ENCODE measurements at places on chromosomes 16 and 17.

GRCh38 chr17:57919918-57920317 lies 35.3 kb downstream of the CUEDC1 start:
- no peak overlapping the region for H3K27ac ChIP-seq
- no peaks in the 10 kb centered on the region for H3K36me3 ChIP-seq
- no peak overlapping the region for H3K4me3 ChIP-seq
- H3K4me1 ChIP-seq: peaks cover 4% of the 10 kb centered on the region
- peaks cover 7% of the 10 kb centered on the region for H3K27me3 ChIP-seq

DNA sequence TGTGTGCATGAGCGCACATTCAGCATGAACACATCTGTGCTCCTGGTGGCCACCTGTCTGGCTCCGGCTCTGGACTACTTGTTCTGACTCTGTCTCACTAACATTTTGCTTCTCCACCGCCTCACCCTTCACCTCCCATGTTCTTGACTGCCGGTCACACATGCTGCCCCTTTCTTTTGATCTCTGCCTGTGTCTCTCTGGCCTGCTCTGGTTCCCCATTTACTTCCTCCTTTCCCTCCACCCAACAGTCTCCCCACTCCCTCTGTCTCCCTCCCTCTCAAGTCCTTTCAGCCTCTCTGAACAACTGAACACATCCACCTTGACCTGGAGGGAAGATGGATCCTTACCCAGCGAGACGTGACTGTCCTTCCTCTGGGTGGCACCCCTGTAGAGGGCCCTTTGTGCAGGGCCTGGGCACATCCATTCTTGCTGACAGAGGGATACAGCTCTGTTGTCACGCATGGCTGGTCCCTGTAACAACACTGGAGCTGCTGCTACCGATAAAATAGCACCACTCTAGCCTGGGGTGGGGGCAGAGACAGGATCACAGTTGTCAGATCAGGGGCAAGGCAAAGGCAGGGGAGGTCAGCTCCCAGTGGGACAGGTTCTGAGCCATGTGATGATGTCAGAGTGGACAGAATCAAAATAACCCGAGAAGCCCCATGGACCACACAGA lies 11.0 kb downstream of the ZSCAN32 start:
- H3K27ac ChIP-seq: no peak overlapping the region
- no peaks in the 10 kb centered on the region for H3K27me3 ChIP-seq
- no peak for DNase-seq
- no peak overlapping the region for H3K4me3 ChIP-seq
- peaks cover 14% of the 10 kb centered on the region for H3K4me1 ChIP-seq
- H3K36me3 ChIP-seq: peaks cover 41% of the 10 kb centered on the region

DNA sequence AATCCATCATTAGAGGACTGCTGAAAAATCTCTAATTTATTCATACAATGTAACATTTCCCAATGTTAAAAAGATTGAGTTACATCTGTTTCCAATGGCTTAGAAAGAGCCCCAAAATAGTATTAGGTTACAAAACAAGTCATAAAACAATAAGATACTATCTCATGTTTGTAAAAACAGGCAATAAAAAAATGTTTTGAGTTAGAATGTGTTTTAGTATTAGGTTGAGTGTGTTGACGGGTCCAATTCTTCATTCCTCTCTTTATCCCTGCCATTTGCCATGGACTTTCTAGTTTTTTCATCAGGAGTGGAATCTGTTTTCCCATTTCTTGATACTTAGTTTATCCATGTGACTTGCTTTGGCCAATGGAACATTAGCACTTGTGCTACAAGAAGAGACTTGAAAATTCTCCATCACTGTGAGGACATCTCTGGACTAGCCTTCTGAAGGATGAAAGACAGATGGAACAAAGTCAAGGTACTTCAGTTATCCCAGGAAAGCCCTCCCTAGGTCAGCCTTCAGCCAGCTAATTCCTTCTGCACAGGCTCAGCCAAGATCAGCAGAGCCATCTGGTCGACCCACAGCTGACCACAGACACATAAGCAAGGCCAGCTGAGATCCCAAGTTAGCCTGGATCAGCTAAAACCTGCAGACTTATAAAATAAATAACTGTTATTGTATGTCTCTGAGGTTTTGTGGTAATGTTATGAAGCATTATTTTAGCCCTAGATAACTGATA lies 83.3 kb downstream of the HS3ST3A1 start:
- DNase-seq: no peak
- H3K4me3 ChIP-seq: no peak overlapping the region
- H3K4me1 ChIP-seq: no peaks in the 10 kb centered on the region
- no peaks in the 10 kb centered on the region for H3K36me3 ChIP-seq

GRCh38 chr16:20941636-20941926 lies 41.0 kb downstream of the LYRM1 start:
- H3K27me3 ChIP-seq: no peaks in the 10 kb centered on the region
- H3K4me3 ChIP-seq: no peak overlapping the region
- H3K27ac ChIP-seq: no peak overlapping the region
- DNase-seq: no peak
- H3K36me3 ChIP-seq: peaks cover 2% of the 10 kb centered on the region
- H3K4me1 ChIP-seq: peaks cover 7% of the 10 kb centered on the region

DNA sequence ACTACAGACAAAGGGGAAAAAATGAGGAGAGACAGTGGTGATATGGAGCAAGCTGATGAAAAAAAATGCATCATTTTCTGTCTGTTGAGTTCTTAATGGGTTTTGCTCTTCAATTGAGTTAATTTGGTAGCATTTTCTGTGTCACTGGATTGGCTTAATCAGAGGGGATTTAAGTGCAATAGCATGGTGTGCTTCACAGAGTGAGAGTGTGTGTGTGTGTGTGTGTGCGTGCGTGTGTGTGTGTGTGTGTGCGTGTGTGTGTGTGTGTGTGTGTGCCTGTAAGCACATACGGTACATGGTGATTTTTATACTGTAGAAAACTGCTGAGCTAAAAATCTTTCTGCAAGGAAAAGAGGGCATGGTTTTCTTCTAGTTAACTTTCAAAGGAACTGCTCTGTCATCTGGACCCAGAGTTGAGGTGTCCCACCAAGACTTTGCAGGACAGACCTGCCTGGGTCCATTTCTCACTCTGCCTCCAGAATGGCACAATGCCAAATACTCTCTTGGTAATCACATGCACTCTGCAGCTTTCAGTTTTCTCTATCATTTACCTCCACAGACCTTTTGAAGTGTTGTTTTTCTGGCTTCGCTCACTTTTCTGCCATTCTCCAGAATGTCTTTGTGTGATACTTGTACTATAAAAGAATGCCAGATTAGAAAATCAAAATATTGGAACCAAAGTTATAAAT lies 952.6 kb upstream of the SOX9 start:
- H3K4me1 ChIP-seq: no peaks in the 10 kb centered on the region
- no peak overlapping the region for H3K4me3 ChIP-seq

DNA sequence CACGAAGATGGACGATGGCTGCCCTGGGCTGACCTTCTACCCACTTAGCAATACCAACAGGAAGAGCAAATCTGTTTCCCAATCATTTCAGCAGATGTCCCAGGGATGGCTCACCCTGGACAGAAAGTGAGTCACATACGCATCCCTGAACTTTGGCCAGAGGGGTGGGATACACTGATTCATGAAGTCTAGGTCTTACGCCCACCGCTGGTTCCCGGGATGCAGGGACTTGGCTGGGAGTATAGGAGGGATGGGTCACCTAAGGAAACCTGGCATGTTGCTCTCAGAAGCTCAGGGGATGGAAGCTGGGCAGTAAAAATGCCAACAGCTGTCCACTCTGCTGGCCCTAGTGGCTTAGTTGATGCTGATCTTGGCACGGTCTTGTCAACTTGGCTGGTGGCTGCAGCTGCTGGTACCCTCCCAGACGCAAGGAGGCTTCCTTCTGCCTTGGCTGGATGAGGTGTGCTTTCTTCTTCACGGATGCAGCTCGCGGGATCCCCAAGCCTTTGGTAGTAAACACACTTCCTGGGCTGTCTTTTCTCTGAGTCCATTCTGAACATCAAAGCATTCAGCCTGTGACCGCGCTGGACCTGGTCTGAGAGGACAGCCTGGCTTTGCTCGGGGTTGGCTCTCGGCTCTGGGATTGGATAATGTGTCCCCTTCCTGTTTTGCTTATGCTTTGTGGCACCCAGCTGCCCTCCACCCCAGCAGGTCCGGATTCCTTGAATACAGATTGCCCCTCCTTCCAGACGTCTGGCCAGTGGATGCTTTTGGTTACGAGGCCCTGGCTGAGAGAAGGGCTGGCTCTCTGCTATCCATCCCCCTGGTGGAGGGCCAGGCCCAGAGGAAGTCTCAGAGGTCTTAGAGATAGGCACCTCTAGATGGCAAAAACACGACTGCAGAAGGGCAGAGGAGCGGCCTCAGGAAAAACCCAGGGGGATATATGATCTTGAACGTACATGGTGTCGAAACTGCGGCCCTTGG lies 71.5 kb downstream of the RAP1GAP2 start:
- H3K27me3 ChIP-seq: no peaks in the 10 kb centered on the region
- peaks cover 12% of the 10 kb centered on the region for H3K36me3 ChIP-seq
- H3K4me3 ChIP-seq: peak overlapping the region; percentile 13
- H3K4me1 ChIP-seq: peaks cover 46% of the 10 kb centered on the region

DNA sequence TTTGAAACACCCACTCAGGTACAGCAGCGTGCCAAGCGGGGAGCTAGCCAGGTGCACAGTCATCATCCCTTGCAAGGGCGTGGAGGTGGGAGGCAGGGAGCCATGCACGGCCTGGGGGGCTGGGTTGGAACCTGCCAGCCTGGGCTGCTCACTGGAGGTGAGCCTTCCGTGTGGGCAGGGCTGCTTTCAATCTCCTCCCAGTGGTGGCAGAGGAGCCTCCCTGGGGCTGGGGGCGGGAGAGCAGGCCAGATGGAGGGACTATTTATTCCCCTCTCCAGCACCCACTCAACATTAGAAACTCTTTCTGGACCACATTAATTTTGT lies 90.3 kb downstream of the KATNIP start:
- H3K36me3 ChIP-seq: peaks cover 2% of the 10 kb centered on the region
- no peak overlapping the region for H3K27ac ChIP-seq
- no peak for DNase-seq
- no peaks in the 10 kb centered on the region for H3K4me1 ChIP-seq
- no peak overlapping the region for H3K4me3 ChIP-seq

GRCh38 chr16:88334778-88335720 lies 47.7 kb upstream of the ZNF469 start:
- H3K27ac ChIP-seq: no peak overlapping the region
- no peaks in the 10 kb centered on the region for H3K36me3 ChIP-seq
- no peak for DNase-seq
- H3K4me1 ChIP-seq: no peaks in the 10 kb centered on the region
- H3K27me3 ChIP-seq: peaks cover 2% of the 10 kb centered on the region

- no peak for DNase-seq
- H3K36me3 ChIP-seq: no peaks in the 10 kb centered on the region
- no peaks in the 10 kb centered on the region for H3K27me3 ChIP-seq
- no peak overlapping the region for H3K4me3 ChIP-seq
- no peaks in the 10 kb centered on the region for H3K4me1 ChIP-seq
These were observed 136.7 kb downstream of the MAF start for GRCh38 chr16:79463841-79464240.

- no peak overlapping the region for H3K27ac ChIP-seq
- H3K27me3 ChIP-seq: peaks cover 42% of the 10 kb centered on the region
- no peak for DNase-seq
- H3K36me3 ChIP-seq: peaks cover 1% of the 10 kb centered on the region
These were observed 24.8 kb upstream of the ENGASE start for GRCh38 chr17:79049821-79050220.

GRCh38 chr16:9125658-9126505 lies 34.4 kb downstream of the HAPSTR1 start:
- H3K36me3 ChIP-seq: peaks cover 21% of the 10 kb centered on the region
- no peaks in the 10 kb centered on the region for H3K27me3 ChIP-seq
- no peak for DNase-seq
- H3K4me1 ChIP-seq: peaks cover 62% of the 10 kb centered on the region
- peak overlapping the region; percentile 92 for H3K27ac ChIP-seq

DNA sequence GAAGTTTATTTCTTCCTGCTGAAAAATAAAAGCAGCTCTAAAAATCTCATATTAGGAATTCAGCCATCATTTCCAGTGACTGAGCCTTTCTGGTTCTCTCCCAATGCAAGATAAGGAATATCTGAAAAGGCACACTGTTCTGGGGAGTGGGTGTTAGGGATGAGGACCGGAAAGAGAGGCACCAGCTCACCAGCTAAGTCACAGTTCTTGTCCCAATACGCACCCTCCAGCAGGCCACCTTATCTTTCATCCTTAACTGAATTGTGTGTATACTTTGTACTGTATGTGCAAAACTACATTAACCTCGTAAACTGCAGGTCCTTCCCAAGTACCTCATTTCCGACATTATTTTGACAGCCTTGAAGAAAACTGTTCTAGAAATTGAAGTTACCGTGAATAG lies 11.0 kb downstream of the AMFR start:
- H3K27me3 ChIP-seq: no peaks in the 10 kb centered on the region
- no peak overlapping the region for H3K4me3 ChIP-seq
- H3K36me3 ChIP-seq: peaks cover 30% of the 10 kb centered on the region
- H3K4me1 ChIP-seq: peaks cover 18% of the 10 kb centered on the region

GRCh38 chr16:10253409-10253808 lies 71.2 kb upstream of the GRIN2A start:
- H3K27me3 ChIP-seq: peaks cover 15% of the 10 kb centered on the region
- peaks cover 6% of the 10 kb centered on the region for H3K4me1 ChIP-seq
- no peaks in the 10 kb centered on the region for H3K36me3 ChIP-seq
- DNase-seq: no peak
- no peak overlapping the region for H3K27ac ChIP-seq

- DNase-seq: no peak
- peak overlapping the region; percentile 71 for H3K4me3 ChIP-seq
- H3K36me3 ChIP-seq: peaks cover 13% of the 10 kb centered on the region
- H3K27me3 ChIP-seq: no peaks in the 10 kb centered on the region
These were observed 7.7 kb downstream of the IGSF6 start for GRCh38 chr16:21644674-21645073.

GRCh38 chr17:27572665-27573064 lies 58.3 kb upstream of the LGALS9 start:
- H3K27me3 ChIP-seq: no peaks in the 10 kb centered on the region
- H3K4me1 ChIP-seq: peaks cover 28% of the 10 kb centered on the region
- no peak overlapping the region for H3K4me3 ChIP-seq
- peaks cover 6% of the 10 kb centered on the region for H3K36me3 ChIP-seq
- no peak overlapping the region for H3K27ac ChIP-seq
- DNase-seq: no peak

DNA sequence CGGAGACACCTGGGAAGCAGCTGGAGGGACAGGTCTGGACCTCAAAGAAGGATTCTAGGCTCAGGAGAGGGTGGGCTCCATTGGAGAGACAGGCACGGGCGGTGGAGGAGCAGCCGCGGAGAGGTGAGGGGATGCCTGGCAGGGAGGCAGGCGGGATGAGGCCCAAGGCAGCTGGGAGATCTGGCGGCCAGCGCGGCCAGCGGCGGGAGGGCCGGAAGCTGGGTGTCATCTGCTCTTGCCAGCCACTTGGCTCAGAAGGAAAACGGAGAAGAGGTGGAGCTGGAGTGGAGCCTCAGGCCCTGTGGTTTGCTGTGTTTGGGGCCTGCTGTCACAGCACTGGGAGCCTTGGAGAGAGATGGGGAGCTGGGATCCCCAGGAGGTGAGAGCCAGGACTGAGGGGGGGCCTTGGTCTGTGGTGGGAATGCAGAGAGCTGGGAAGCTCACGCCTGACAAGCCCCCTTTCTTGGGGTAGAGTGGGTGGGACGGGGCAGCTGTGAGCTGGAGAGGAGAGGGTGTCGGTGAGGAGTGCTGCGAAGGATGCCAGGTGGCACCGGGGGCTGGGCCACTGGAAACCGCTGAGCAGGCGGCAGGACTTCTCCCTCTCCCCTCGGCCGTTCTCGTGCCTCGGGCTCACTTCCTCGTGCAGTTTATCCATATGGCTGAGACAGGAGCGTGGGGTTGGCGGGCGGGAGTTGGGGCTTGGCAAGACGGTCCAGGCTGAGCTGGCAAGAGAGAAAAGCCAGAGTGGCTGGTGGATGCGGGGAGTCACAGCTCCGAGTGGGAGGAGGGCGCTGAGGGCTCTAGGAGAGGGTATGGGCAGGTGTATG lies 8.0 kb downstream of the TBC1D24 start:
- no peak for DNase-seq
- peaks cover 46% of the 10 kb centered on the region for H3K4me1 ChIP-seq
- H3K4me3 ChIP-seq: no peak overlapping the region

- H3K27ac ChIP-seq: no peak overlapping the region
- H3K36me3 ChIP-seq: no peaks in the 10 kb centered on the region
- peaks cover 70% of the 10 kb centered on the region for H3K27me3 ChIP-seq
- H3K4me1 ChIP-seq: peaks cover 5% of the 10 kb centered on the region
These were observed 8.0 kb downstream of the HS3ST3A1 start for GRCh38 chr17:13593757-13594156.

Measured in central memory CD8-positive, alpha-beta T cell (primary cell).